ENCODE measurements at places on chromosomes 4 and X.

DNA sequence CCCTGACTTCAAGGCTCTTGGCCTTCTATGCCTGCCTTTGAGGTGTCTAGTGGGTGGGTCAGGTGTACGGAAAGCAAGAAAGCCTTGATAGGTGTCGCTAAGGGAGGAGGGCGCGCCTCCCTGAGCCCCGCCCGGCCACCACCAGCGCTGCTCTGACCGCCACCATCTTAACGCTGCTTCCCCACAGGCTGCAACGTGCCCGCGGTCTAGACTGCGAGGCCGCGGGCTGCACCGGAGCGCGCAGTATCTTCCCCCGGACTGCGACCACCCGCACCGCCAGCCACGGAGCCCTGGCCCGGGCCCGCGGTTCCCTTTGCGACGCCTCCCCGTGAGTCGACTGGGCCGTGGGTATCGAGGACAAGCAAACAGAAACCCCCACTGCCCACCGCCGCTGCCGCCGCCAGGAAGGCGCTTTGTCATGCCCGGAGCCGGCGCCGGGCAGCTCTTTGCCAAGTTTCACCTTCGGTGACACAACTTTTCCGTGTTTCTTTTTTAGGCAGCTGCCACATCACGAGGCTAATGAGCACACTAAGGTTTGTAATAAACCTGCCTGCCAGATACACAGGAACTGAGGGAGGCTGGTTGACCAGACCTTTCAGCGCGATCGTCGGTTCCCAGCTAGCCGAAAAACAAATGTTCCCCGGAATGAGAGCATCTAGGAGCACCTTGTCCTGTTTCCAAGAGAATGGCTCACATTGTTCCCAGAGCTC, 335.8 kb upstream of the F9 start:
- no peak for DNase-seq

DNA sequence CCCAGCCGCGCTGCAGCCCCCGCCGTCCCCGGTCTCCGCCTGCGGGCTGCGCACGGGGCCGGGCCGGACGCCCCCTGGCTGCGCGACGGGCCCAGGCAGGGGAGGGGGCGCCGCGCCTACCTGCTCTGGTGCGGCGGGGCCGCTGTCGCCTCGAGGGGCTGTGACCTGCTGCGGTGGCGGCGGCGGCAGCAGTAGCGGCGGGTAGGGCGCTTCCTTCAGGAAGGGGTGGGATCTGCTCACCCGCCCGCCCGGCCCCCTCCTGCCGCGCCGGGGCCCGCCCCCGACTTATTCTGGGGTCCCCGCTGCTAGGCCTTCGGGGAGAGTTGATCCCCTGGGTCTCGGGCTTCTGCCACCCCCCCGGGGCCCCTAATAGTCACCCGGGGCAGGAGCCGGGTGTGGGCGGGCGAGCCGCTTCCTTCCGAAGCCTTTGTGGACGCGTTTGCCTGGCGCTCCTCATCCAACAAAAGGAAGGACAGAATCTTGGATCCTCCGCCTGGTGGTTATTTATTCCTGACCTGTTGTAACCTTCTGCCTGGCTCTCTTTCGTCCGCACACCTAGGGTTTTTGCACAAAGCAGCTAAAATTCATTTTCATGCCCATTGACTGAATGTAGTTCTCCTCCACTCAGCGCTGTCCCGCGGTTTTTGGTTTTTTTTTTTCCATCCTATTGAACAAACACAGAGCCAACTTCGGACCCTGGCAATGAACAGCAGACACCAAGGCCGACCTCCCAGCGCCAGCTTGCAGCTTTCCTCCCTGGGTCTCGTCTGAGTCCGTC, at the start of gene TMEM150C:
TMEM150C (minus strand) TSS at position 203 of the 778 bp plus-strand sequence. CDS start 57,331 bp downstream, outside the sequence.
- peak; percentile 2 for DNase-seq

DNA sequence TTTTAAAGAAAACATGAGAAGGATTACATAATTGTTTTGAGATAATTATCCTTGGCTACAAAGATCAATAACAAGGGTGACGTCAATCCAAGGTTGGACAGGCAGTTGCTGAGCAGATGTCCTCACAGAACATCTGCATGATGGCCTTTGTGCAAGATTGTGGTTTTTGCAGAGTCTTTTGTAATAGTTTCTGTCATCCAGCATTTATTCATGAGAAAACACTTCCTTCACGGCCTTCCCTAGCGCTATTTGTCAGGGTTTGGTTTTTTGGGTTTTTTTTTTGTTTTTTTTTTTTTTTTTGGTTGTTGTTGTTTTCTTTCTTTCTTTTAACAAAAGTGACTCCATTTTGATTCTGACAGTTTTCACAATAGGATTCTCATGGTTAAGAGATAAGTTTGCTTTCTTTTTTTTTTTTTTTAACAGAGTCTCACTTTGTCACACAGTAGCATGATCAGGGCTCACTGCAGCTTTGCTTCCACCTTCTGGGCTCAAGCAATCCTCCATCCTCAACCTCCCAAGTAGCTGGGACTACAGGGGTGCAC, 31.5 kb upstream of the ELF2 start:
- DNase-seq = no peak

DNA sequence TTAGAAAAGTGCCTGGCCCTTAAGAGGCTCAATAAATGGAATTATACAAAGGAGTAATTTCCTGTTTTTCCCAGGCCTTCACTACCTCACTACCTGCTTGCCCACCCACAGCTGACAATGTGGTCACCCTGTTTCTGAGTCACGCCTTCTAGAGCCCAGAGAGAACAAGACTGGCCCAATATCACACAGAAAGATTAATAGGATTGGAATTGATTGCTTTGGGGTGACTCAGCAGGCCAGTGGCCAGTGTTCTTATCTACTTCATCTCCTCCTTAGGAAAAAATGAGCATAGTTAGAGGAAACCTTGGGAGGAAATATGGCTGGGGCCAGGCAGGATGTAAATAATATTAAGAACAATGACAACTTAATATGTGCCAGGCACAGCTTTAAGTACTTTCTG, 4.5 kb upstream of the FGF16 start:
- DNase-seq = no peak

DNA sequence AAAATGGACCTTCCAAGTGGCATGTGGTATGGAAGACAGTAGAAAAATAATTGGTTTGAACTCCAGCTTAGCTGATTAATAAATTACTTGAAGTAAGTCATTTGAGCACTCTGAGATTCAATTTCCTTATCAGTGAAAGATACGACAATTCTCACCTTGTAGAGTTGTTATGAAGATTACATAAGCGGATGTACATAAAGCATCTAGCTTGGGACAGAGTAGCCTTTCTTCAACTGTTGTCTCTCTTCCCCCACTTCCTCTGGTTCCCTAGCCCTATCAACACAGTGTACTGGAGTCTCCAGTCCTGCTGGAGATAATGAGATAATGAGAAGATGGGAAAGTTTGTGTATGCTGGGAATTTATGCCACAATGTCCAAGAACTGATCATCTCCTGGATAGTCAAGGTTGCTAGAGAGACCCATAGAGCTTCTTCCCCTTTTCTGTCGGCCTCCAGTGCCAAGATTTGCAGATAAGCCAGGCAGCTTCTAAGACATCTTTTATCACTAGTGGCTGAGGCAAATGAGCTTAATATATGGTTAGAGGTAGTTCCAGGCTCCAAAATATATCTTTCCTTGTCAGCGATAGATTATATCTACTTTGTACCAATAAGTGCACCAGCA, 33.9 kb downstream of the VSIG4 start:
- DNase-seq = no peak

GRCh38 chrX:77937291-77937690, 26.8 kb downstream of the ATP7A start:
- DNase-seq = no peak

DNA sequence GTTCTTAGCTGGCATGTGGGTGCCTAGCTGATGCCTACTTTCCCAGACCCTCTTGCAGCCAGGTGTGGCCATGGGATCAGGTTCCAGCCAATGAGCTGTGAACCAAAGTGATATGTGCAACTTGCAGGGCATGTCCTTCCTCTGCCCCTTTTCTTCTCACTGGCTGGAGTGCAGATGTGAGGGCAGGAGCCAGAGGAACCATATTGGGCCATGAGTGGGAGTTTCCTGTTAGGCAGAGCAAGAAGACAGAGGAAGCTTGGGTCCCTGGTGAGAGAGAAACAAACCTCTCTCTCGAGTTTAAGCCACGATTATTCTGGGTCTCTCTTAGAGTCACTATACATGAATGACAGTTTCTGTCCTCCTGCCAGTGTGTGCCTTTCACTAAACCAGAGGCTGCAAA, 120.4 kb upstream of the STX18 start:
- DNase-seq = no peak

GRCh38 chrX:14598330-14598729, 69.0 kb downstream of the GLRA2 start:
- no peak for DNase-seq

DNA sequence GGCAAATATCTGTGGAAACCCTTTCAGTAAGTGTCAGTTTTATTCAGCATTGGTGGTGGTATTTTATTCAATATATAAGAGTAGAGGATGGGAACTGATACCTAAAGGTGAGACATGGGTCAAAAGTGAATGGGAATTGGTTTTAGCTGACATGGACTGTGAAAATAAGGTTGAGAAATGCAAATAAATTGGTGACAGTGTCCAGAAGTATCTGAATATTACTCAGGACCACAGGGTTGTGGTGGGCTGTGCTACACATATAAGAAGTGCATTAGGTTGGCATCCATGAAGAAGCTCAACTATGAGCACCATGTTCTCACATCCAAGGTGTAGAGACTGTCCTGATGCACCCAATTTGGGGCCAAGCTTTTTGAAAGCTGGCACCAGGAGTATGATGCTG, 45.0 kb downstream of the ETDC start:
- DNase-seq = no peak

DNA sequence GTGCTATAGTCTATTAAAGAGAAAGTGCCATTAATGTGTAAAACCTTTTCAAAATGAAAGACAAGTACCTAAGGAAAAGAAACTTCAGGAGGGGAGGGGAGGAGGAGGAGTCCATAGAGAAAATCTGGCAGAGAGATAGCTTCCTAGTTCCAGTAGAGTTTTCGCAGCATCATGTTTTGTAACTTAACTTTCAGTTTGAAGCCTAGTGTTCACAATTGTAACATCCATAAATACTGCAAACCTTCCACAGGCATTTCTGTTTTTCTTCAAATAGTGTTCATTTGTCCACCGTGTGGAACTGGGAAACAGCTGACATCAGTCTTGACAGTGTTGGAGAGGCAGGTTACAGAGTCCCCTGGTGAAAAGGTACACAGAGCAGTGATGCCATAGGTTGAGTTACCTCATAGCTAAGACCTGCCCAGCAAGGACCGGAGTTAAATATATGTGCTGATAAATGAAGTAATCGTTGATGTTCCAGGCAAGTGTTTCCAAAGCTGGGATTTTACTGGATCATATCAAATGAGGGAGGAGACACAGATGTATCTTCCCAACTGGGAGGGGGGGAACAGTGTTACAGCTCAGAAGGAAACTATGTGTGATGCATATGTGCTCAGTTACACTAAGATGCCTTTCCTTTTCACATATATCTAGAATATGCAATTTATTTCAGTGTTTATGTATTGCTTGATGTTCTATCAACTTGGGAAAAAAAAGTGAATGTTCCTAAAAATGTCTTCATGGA, 369.5 kb upstream of the FAM241A start:
- DNase-seq = no peak

DNA sequence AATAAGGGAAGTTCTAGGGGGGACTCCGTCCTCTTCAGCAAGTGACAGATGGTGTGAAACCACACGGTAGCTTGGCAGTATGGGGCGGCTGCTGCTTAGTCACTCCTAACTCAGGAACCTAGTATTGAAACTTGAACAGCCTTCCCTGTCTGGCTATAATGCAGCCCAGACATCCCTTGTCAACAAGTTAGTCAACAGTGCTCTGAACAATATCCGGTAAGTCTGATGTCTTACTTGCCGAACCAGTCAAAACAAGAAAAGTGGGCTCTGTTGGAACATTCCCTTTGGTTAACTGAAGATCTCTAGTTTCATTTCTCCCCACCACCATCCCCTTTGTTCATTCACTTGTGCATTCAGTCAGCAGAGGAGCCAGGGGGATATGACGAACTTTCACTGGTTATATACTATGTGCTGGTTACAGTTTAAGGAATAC, 18.7 kb upstream of the CXCL13 start:
- DNase-seq = peak; percentile 34

GRCh38 chrX:123140904-123141303, 43.2 kb upstream of the GRIA3 start:
- DNase-seq = no peak

- DNase-seq = no peak
Observed at GRCh38 chrX:30714138-30714537, 60.9 kb downstream of the GK start.

DNA sequence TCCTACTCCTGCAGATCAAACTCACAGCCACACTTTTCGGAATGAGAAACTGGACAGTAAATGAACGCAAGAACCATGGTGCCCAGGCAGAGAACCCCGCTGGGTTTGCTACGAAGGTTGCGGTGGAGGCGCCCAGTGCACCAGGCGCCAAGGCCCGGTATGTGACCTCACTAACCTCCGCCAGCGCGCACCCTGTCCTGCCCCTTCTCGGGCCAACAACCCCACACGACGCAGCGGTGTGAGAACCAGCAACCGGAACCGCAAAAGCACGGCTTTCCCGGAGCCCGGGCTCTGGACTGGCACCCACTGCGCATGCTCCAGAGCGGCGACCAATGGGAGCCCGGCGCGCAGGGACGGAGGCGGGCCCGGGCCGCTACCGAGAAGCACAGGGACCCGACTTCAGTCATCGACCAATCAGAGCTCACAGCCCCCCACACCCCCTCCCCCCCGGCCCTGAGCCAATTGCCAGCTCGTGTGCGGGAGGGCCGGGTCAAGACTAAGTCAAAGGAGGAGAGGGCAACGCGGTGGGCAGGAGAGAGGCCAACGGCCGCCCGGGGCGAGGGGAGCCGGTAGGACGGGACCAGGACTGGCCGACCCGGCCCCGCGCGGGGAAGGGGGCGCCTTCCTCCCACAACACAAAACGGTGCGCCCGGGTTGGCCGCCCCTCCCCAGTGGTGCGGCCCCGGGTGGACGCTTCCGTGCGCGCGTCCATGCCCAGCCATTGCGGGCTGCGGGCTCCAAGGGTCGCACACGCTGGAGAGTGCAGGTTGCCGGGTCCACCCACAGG, 7.3 kb upstream of the WAS start:
- DNase-seq = peak; percentile 81

DNA sequence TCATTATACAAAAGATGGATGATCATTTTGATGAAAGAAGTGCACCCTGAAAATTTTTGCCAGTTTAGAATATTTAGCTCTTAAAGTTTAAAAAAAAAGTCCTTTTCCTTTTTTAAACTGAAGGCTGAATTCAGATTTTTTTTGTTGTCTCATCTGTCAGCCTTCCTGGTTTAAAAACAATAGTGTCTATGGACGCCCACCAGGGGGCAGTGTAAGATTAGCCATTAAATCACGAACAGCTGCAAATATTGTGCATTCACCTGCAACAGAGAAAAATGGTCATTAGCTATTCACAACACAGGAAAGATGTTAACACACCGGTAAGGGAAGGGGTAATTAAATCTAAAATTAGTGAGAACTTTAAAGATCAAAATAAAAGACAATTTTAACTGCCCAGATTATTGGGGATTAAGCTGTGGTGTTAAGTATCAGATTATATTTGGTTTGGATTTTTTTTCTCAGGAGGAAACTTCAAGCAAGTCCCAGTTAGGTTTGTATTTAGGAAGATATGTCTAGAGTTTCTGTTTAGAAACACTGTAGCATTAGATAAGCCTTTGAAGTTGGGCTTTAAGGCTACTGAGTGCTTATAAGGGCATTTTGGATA, 4.4 kb upstream of the CXorf38 start:
- DNase-seq = peak; percentile 56
